ENCODE measurements at places on chromosomes 13 and 19.

- DNase-seq = no peak
Observed at GRCh38 chr13:52804202-52804641, 44.2 kb downstream of the PCDH8 start.

DNA sequence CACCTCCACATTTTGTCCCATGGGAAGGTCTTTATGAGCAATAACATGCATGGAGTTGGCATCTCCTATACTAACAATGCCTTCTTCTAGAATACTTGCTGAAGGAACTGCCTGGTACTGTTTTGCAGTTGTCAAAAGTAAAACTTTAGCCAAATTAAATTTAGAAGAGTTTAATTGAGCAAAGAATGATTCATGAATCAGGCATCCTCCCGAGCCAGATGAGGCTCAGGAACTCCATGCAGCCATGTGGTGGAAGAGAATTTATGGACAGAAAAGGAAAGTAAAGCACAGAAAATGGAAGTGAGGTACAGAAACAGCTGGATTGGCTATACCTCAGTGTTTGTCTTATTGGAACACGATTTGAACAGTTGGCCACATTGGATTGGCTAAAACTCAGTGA is 1081.9 kb downstream of the SLITRK1 start:
- DNase-seq = no peak

DNA sequence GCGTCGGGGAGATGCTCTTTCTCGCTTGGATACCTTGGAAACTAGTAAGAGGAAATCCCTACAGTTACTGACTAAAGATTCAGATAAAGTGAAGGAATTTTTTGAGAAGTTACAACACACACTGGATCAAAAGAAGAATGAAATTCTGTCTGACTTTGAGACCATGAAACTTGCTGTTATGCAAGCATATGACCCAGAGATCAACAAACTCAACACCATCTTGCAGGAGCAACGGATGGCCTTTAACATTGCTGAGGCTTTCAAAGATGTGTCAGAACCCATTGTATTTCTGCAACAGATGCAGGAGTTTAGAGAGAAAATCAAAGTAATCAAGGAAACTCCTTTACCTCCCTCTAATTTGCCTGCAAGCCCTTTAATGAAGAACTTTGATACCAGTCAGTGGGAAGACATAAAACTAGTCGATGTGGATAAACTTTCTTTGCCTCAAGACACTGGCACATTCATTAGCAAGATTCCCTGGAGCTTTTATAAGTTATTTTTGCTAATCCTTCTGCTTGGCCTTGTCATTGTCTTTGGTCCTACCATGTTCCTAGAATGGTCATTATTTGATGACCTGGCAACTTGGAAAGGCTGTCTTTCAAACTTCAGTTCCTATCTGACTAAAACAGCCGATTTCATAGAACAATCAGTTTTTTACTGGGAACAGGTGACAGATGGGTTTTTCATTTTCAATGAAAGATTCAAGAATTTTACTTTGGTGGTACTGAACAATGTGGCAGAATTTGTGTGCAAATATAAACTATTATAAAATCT is 2.7 kb upstream of the KCNRG start:
- DNase-seq = no peak

DNA sequence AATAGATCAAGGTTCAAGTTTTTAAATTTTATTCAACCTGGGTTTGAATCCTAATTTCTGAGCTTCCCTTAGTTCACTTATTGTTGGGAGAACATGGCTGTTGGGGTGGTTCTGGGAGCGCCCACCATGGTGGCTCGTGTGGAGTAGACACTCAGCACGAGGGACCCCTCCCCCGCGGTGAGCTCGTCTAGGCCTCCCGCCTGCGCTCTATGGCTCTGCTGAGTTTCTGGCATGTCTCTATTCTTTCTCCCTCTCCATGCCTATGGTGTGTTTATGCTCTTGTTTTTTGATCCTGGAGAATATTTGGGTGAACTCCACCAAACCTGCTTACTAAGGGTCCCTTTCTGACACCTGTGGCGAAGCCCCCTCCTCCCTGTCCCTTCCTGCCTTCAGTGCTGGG is 1.6 kb upstream of the EPN1 start:
- DNase-seq = no peak

DNA sequence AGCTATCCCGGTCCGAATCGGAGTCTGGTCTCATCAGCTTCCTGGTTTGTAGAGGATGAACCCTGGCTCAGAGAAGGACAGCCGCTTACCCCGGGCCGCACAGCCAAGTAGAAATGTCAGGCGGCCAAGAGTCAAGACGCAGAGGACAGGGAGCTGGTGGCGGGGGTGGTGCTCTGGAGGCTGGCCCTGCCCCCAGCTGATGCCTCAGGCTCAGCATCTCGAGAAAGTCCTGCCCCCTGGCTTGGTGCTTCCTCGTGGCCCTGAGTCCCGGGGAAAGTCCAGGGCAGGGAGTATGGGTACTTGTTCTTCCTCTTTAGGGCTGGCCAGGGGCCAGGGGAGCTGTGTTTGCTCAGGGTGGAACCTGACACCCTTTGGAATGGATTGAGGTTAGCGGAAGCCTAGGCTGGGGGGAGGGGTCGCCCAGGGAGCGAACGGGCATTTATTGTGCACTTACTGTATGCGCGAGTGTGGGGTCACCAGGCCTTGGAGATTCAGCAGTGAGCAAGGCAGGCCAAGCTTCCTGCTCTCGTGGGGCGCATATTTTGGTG is 2.2 kb downstream of the TJP3 start:
- peak; percentile 64 for DNase-seq

DNA sequence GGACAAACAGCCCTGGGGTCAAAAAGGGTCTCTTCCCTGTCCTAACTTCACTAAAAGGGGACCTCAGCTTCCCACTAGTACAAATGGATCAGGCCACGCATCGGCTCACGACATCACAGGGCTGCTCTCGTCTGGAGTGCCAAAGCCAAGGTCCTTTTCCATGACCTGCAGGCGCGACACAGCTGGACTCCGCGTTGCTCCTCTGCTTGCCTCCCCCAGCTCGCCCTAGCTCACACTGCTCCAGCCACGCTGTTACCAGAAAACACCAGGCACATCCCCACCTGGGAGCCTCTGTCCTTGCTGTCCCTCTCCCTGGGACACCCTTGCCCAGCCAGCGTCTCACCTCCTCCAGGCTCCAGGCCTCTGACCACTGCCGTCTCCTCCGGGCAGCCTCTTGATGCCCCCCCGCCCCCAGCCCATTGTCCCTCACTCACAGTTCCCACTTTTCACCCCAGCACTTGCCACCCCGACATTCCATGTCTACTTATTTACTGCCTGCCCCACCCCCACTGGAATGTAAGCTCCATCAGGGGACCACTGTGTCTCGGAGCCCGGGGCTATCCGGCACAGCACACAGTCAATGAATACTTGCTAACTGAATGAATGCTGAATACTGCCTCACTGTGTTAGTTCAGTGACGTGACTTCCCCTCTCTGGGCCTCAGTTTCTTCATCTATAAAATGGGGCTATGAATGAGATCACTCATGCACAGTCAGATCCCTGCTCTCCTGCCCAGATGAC is 20.7 kb downstream of the AKT2 start:
- DNase-seq = peak; percentile 23

All from heart left ventricle (tissue), 16 donors.